ENCODE measurements at places on chromosomes 6 and 20.

DNA sequence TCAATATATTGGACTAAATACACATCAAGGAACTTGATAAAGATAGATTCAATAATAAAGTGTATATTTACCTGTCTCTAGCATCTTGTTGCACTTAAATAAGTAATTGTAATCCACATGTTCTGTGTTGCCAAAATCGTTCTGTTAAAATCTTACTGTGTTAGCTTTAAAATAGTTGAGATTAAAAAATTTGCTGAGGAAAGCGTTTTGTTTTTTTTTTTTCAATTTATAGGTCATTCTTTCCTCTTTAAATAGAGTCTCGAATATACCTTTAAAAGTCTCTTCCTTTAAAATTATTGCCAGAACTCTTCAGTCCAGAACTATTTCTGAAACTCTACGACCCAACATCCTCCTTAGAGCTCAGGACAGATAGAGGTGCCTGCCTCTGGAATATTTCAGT lies 195.6 kb upstream of the OPRM1 start:
- DNase-seq, result no peak

- peak; percentile 2 for DNase-seq
Measured at GRCh38 chr6:40328386-40328985, 258.7 kb downstream of the LRFN2 start.

GRCh38 chr6:85062884-85063283 lies 298.5 kb upstream of the TBX18 start:
- DNase-seq, result no peak

DNA sequence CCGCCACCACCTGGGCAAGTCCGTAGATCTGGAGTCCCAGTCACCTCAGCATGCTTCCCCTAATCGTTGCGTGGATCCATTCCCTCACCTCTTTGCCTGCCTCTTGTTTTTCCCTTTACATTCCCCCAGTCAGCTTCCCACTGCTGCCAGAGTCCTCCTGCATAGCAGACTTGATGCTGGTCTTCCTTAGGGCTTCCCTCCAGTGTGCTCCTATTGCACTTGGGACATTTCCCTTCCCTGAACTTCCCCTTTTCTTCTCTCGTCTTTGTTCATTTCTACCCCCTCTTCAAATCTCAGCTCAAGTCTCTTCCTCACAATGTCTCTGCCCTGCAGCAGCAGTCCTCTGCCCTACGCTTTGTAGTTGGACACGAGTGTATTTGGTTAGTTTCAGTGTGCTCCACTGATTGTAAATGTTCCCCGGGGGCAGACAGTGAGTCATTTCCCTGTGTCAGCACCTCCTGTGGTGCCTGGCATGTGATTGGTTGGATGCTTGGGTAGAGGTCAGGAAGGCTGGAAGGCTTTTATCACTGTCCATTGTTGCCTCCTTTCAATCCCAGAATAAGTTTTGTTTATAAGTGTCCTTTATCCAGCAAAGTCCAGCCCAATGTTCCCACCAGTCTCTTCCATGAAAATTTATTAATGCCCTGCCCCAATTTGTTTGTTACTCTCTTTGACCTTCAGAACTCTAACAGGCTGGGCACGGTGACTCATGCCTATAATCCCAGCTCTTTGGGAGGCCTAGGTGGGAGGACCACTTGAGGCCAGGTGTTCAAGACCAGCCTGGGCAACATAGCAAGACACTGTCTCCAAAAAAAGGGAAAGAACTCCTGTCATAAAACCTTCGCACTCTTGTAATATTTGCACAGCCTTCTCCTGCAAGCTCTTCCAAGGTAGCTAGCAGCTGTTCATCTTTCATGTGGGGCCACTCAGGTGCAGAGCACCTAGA lies 38.3 kb downstream of the FAM120B start:
- no peak for DNase-seq

DNA sequence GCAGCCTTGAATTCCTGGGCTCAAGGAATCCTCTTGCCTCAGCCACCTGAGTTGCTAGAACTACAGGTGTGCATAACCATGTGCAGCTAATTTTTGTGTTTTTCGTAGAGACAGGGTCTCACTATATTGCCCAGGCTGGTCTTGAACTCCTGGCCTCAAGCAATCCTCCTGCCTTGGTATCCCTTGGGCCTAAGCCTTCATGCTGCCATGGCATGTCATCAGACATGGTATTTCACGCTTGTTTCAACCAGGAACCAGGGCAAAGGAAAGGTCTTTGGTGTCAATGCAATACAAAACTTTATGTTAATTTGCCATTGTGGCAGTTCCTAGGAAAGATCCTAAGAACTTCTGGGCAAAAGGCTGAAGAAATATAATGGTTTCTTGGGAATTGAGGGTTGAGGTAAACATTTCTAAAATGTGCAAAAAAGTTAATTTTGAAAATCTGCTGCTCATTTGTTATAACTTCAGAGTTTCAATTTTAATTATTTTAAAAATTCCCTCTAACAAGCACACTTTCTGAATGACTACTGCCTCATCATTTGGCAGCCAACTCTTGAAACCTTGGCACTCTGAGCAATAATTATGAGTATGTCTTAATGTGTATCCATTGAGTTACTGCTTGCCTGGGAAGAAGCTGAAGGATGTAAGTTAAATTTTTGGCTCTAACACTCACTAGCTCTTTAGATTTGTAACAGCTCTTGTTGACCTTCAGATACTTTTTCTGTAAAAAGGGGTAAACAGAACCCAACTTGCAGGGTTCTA lies 154.1 kb downstream of the GJA10 start:
- no peak for DNase-seq

DNA sequence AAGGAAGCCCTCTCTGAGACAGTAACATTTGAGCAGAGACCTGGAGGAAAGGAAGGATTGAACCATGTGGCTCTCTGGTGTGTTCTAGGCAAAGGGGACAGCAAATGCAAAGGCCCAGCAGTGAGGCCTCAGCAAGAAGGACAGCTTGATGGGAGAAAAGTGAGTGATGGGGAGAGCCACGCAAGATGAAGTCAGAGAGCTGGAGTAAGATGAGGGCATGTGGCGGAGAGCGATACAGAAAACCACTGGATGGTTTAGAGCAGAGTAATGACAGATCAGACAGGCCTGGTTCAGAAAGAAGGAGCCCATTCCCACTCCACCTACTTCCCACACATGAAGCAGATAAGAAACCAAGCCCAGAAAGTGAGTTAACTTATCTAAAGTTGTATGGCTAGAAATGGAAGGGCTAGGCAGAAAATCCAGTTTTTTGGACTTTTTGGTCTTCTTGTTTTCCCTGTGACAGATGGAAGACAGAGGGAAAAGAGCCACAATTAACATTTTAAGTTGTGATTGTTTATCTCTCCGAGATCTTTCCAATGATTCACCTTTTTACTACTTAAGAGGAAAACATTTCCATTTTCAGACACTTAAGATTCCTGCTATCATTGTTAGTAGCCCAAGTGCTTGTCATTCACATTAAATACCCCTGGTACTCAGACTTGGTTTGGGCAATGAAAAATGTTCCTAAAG lies 723 bp upstream of the SNPH start:
- DNase-seq, result no peak

GRCh38 chr6:12582421-12583110 lies 134.0 kb upstream of the PHACTR1 start:
- DNase-seq, result no peak

GRCh38 chr6:34970488-34970887 lies 81.4 kb downstream of the ANKS1A start:
- no peak for DNase-seq

GRCh38 chr6:129329678-129330077 lies 380.3 kb downstream of the ARHGAP18 start:
- DNase-seq, result no peak

DNA sequence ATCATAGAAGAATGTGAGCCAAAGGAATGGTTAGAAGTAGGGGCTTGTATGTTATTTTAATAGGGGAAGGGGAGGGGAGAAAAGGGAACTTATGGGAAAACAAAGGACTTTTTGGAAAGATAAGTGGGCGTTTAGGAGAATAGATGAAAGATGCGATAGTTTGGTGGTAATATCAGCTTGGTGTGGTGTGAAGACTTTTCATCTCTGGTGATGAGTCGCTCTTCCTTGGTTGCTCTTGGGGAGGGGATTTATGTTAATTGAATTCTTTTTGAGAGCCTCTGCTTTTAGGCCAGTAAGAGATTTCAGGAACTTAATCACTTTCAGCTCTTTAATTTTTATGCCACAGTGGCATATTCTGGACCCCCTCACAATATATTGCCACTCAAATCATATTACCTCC lies 10.8 kb downstream of the HECA start:
- no peak for DNase-seq

- DNase-seq, result no peak
Measured at GRCh38 chr20:3163099-3164042, 3.7 kb upstream of the FASTKD5 start.

DNA sequence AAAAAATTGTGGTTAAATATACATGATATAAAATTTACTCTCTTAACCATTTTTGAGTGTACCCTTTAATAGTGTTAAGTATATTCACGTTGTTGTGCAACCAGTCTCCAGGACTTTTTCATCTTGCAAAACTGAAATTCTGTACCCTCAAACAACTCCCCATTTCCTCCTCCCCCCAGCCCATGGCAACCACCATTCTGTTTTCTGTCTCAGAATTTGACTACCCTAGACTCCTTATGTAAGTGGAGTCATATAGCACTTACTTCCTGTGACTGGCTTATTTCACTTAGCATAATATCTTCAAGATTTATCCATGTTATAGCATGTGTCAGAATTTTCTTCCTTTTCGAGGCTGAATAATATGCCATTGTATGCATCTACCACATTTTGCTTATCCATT lies 5.1 kb downstream of the VPS16 start:
- no peak for DNase-seq

GRCh38 chr6:166301611-166302529 lies 6.3 kb downstream of the PRR18 start:
- DNase-seq, result no peak

- DNase-seq, result no peak
Measured at GRCh38 chr6:133814797-133815196, 74.1 kb upstream of the TCF21 start.

- no peak for DNase-seq
Measured at GRCh38 chr6:166168616-166169548, 1.2 kb upstream of the TBXT start.

DNA sequence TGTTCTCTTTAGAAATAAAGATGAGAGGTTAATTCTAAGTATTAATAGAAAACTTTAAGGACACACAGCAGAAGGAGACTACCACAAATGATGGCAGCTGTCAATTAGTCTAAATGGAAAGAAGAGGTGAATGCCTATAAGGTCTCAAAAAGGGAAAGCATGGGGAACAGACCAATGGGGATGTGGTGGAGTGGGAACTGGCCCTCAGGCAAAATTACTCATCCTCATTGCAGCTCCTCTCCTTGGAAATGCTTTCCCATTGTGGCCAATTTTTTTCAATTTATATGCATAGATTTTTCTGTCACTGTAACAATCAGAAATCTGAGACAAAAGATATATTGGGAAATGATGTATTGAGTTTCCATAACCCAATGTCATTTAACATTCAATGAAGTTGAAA lies 222.9 kb upstream of the DEFB112 start:
- DNase-seq, result no peak

- no peak for DNase-seq
Measured at GRCh38 chr20:31974951-31975487, 7.1 kb downstream of the XKR7 start.

DNA sequence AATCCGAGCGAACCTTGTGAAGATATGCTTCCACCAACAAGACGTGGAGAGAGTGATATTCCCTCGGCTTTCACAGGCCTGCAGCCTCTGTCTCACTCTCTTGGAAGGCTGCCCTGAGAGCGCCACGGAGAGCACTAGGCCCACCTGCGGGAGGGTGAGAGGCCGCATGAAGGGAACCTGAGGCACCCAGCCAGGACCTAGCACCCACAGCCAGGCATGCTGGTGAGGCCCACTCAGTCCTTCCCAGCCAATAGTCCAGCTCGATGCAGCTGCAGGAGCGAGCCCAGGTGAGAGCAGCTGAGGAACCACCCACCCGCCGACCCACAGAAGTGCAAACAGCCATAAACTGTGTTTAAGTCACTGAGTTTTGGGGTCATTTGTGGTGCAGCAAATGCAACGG lies 227.2 kb downstream of the QKI start:
- no peak for DNase-seq

- no peak for DNase-seq
Measured at GRCh38 chr20:11130554-11131166, 456.9 kb upstream of the JAG1 start.

- DNase-seq, result no peak
Measured at GRCh38 chr6:107490566-107491137, 735 bp downstream of the SOBP start.

- no peak for DNase-seq
Measured at GRCh38 chr20:34586488-34587163, 28.1 kb downstream of the MAP1LC3A start.

GRCh38 chr20:38343311-38344106 lies 2.8 kb upstream of the LBP start:
- DNase-seq, result no peak

GRCh38 chr6:43875849-43876572 lies 106.0 kb downstream of the VEGFA start:
- no peak for DNase-seq

DNA sequence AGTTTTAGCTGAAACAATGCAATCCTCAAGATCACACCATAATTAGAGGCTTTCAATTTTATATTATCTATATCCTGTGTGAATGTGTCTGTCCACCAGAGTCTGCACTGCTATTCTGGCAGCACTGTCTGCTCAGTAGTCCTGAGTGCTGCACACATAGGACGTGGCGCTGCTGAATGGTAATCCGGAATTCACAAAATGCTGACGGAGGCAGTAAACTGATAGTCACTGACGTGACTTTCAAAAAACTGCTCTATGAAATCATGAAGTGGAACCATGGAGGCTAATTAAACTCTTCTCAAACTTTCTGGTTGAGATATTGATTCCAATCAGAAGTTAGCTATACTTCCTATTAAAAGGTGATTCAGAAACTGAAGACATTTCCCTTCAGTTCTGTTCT lies 190.8 kb upstream of the NOX3 start:
- no peak for DNase-seq

DNA sequence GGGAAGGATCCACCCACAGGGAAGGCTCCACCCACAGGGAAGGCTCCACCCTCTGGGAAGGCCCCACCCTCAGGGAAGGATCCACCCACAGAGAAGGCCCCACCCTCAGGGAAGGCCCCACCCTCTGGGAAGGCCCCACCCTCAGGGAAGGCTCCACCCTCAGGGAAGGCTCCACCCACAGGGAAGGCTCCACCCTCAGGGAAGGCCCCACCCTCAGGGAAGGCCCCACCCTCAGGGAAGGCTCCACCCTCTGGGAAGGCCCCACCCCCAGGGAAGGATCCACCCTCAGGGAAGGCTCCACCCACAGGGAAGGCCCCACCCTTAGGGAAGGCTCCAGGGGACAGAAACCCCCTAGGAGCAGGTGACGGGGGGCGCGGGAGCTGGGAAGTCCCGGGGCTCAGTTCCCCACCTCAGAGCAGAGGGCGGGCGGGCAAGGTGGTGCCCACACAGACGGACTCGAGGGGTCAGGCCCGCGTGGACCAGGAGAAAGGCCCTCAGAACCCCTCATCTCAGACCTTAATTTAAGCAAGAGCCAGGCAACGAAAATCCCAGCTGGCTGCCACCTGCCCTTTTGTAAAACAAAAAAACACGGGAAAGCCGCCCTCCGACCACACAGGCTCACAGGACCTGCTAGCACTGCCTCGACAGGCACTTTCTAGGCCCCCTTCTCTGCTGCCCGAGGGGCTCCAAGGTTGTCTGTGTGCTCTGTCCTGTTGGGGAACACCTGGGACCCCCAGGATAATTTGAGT lies 39.7 kb downstream of the KCNQ2 start:
- DNase-seq, result no peak

- no peak for DNase-seq
Measured at GRCh38 chr20:31713312-31714273, 9.1 kb downstream of the BCL2L1 start.

Data from activated T-helper 9 cell treated with anti-CD3 and anti-CD28 coated beads, Interleukin-2, amount 50 U/mL, for 16 hours (primary cell).